ENCODE measurements at places on chromosomes 16 and 17.

- DNase-seq: peak; percentile 76
Measured at GRCh38 chr16:84806256-84806889, 13.4 kb upstream of the CRISPLD2 start.

- no peak for DNase-seq
Measured at GRCh38 chr17:77596491-77597417, 361.7 kb upstream of the TNRC6C start.

DNA sequence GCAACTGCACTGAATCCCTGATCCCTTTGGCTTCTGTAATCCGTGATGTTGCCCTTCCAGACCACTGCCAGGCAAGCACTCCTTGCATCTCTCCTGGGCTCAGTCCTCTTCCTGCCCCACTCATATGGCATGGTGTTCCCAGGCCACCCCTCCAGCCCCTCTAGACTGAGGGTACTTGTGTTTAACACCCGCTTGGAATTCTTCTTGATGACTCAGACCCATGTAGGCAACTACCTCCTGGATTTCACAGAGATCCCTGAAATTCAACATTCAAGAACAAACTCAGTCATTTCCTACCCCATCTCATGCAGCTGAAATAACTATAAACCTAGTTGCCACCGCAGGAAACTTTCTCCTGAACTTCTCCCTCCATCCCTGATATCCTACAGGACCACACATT lies 541.9 kb upstream of the CDH11 start:
- DNase-seq: no peak

- no peak for DNase-seq
Measured at GRCh38 chr17:19659366-19660177, 11.0 kb downstream of the ALDH3A2 start.

DNA sequence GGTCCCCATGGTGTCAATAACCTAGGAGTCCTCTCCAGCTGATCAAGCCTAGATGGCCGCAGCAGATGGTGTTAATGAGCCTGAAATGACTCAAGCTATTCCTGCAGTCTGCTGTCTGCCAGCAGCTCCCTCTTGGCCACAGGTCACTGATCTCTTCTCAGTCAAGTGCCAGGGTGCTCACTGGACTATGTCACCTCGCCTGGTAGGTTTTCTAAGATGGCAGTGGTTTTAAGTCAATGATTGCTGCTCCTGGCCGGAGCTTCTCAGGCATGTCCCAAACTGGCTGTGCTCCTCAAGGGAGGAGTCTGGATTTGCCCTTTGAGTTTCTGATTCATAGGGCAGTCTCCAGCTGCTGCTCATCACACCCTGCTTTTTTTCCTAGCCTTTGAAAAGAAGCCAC lies 58.6 kb upstream of the SHISA6 start:
- no peak for DNase-seq

DNA sequence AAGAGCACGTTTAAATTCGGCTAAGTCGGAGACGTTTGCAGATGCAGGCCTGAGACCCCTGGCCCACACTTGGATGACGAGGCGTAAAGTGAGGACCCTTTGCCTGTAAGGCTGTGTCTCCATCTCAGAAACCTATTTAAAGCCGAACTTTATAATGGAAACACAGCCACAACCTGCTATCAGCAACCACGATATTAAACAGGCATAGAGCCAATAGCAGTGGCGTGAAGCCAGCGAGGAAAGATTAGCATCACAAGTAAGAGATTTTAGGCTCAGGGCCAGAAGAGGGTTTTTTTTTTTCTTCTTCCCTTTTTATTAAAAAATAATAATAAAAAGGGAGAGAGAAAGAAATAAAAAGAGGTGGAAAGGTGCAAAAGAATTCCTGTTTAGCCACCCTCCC lies 111.3 kb upstream of the NOL11 start:
- DNase-seq: no peak

- no peak for DNase-seq
Measured at GRCh38 chr16:71460236-71460635, 1.8 kb downstream of the ZNF23 start.

GRCh38 chr17:44604116-44604761 lies 47.0 kb downstream of the FZD2 start:
- DNase-seq: no peak

DNA sequence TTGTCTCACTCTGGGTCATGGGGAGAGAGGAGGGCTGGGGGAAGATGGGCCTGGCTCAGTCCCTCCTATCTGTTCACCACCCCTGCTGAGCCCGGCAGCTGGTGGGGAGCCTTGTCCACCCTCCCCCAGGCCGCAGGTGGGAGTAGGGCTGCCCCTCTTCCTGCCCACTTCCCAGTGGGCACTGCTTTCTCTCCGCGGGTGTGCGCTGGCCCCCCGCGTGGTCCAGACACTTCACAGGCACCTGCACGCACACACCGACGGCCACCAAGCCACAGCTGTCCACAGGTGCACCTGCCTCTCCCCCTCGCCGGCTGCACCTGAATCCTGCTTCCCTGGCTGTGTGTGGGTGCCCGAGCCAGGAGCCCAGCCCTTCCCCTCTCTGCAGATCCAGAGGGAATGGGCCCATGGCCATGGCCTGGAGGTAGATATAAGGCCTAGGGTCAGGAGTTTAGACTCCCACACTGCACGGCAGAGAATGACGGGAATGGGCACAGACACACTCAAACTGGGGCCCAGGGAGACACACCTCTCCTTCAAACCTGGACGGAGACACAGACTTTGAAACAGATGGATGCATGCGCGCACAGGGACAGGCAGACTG lies 2.0 kb downstream of the NHERF2 start:
- no peak for DNase-seq

DNA sequence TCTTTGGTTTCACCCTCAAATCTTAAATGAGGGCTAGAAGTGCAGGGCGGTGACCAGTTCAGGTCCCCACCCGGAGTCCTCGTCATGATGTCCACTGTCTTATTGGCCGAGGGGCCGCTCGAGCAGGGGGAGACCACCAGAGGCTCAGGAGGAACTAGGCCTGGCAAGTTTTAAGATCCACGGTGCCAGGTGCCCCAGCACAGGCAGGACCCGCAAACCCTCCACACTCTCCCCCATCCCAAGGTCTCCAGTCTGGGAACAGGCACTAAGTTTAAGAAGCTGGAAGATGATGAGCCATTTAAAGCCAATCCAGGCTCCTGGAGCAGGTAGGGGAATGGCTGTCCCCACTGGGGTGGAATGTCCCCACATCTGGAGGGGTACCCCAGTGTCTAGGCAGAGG lies 4.1 kb downstream of the DLX3 start:
- DNase-seq: no peak

Data from T1000 (cell line).